Activated T-helper 1 cell treated with Interleukin-2 at 50 U/mL for 16 hours (primary cell): ENCODE measurements at places on chromosomes 13 and 19.

DNA sequence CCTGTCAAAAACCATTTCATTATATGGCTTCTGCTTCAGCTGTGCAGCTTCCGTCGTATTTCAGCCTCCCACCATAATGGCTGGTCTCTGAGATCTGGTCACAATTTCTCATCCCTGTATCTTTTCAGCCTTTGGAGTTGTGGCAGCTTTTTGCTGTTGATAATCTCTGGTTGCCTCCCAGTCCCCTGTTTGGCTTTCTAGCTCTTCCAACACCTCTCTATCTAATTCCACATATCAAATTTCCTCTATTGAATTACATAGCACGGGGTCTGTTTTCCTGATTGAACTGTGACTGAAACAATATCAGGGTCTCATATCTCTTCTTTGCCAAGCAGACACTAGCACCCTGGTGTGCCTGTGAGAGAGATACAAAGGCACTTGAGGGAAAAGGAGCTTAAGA, 222.1 kb upstream of the OBI1 start:
- no peak for DNase-seq

DNA sequence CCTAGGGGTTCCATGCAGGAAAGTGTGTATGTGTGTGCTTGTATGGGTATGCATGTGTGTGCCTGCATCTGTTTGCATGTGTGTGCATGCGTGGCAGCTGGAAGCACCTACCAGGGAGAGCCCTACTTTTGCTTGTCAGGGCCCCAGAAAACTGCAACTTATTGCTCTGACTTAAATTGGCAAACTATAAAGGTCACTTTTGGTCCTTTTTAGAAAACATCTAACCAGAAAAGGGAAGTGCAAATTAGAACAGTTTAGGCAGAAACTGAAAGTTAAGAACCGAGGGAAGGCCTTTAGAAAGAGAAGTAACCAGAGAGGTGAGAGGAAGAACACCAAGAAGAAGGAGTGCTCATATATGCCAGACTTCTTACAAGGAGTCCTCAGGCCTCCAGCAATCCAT, 32.5 kb downstream of the DLEU7 start:
- no peak for DNase-seq

GRCh38 chr19:29510701-29511265, 15.0 kb upstream of the VSTM2B start:
- no peak for DNase-seq

DNA sequence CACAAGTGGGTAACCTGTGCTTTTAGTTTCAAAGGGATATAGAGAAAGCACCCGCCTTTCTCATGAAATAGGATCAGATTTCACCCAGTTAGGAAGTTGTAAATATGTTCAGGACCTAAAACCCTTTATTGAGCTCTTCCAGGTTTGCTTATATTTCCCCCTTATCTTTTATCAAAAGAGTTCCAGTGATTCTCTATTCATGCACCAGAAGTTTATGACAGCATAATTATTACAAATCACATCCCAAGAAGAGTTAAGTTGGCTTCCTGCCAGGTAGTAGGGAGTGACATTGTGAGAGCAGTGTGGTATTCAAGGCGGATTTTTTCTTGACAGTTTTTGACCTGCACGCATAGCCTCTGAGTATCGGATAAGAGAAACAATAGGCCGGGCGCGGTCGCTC, 190.3 kb downstream of the STK24 start:
- no peak for DNase-seq

- no peak for DNase-seq
Measured at GRCh38 chr13:81551036-81551435, 1210.1 kb upstream of the SPRY2 start.

DNA sequence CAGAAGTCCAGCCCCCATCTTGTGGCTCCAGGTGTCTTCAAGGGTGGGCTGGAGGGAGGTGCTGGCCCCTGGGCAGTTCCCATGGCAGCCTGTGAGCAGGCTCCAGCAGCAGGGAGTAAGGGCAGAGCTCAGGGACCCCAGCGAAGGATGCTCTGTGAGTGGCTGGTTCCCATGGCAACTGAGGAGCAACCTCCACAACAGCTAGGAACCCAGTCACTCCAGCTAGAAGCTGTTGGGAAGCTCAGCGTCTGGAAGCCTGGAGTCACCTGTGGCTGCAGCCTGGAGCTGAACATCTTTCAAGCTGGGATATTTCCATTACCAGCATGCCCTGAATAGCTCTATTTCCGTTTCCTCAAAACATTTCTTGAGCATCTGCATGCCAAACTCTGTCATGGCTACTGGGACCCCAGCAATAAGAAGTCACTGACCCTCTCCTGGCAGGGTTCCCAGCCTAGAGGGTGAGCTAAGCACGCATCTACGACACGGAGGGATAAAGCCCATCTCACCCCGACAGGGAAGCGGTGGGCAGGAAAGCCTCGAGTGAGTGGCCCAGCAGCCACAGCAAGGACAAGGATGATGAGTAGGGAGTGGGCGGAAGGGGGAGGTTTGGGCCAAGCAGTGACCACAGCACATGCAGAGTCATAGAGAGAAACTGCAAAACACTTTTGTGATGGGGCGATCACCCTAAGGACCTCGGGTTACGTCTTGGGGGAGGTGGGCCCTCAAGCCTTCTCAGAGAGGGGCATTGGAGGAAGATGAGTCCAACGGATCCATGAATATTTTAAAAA, 52.6 kb downstream of the ALOX5AP start:
- DNase-seq = no peak
